ENCODE measurements at places on chromosomes 1 and 21.

- H3K4me3 ChIP-seq, result no peak overlapping the region
- H3K36me3 ChIP-seq, result peaks cover 15% of the 10 kb centered on the region
- no peaks in the 10 kb centered on the region for H3K27me3 ChIP-seq
Observed at GRCh38 chr1:35592991-35593769, 20.1 kb downstream of the TFAP2E start.

GRCh38 chr1:195799016-195799415, 809.2 kb downstream of the KCNT2 start:
- no peak overlapping the region for H3K27ac ChIP-seq
- no peaks in the 10 kb centered on the region for H3K36me3 ChIP-seq
- H3K4me1 ChIP-seq, result no peaks in the 10 kb centered on the region

DNA sequence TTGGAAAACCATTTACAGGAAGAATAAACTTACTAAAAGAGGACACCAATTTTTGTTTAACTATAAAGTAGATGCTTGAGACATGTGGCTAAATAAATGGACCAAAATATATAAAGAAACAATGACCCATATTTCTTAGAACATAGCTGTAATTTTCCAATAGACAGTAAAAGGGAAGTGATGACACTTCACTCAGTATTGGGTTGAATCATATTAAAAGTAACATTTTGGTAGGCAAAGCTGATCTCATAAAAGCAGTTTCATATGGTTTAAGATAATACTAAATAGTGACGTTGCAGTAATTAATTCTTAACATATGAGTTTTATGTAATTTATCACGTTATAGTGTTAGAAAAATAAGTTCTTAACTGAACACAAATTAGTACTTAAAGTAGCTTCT, 308.9 kb upstream of the RUNX1 start:
- H3K4me1 ChIP-seq, result peaks cover 9% of the 10 kb centered on the region
- no peak for DNase-seq
- H3K4me3 ChIP-seq, result no peak overlapping the region
- H3K27me3 ChIP-seq, result no peaks in the 10 kb centered on the region
- H3K27ac ChIP-seq, result no peak overlapping the region
- H3K36me3 ChIP-seq, result peaks cover 2% of the 10 kb centered on the region

DNA sequence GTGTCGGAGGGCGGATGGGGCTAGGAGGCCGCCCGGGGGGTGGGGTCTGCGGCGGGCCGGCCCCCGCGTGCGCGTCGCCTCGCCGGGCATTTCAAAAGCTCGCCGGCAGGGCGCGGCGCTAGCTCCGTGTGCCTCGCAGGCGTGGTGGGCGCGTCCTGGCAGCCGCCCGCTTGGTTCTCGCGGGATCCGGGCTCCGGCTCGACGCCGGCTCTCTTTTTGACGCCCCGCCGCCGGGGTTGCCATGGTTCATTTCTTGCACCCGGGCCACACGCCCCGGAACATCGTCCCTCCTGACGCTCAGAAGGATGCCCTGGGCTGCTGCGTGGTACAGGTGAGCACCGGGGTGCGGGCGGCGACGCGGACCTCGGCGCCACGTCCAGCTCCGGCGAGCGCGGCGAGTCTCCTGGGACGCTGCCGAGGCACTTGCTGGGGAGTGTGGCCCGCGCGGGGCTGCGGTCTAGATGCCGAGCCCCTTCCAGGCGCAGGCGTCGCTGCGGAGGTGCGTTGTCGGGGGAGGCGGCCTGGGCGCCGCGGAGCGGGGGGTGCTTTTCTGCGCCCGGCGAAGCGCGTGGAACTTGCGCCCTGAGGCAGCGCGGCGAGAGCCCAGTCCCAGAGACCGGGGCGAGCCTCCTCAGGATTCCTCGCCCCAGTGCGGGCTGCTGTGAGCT, at the start of gene ZYG11A:
ZYG11A (plus strand) TSS at position 118 of the 668 bp plus-strand sequence; CDS start at position 242, 124 bp downstream.
- H3K27ac ChIP-seq, result no peak within 1 kb of the TSS
- peaks cover 11% of the 10 kb centered on the region for H3K4me1 ChIP-seq
- peak within 1 kb of the TSS; percentile 63 for H3K4me3 ChIP-seq
- peaks cover 23% of the 10 kb centered on the region for H3K27me3 ChIP-seq
- peak; percentile 81 for DNase-seq
- no peaks in the 10 kb centered on the region for H3K36me3 ChIP-seq

GRCh38 chr1:111174070-111174469, 26.4 kb downstream of the DENND2D start:
- H3K4me3 ChIP-seq, result no peak overlapping the region
- no peak overlapping the region for H3K27ac ChIP-seq
- DNase-seq, result no peak
- no peaks in the 10 kb centered on the region for H3K4me1 ChIP-seq

DNA sequence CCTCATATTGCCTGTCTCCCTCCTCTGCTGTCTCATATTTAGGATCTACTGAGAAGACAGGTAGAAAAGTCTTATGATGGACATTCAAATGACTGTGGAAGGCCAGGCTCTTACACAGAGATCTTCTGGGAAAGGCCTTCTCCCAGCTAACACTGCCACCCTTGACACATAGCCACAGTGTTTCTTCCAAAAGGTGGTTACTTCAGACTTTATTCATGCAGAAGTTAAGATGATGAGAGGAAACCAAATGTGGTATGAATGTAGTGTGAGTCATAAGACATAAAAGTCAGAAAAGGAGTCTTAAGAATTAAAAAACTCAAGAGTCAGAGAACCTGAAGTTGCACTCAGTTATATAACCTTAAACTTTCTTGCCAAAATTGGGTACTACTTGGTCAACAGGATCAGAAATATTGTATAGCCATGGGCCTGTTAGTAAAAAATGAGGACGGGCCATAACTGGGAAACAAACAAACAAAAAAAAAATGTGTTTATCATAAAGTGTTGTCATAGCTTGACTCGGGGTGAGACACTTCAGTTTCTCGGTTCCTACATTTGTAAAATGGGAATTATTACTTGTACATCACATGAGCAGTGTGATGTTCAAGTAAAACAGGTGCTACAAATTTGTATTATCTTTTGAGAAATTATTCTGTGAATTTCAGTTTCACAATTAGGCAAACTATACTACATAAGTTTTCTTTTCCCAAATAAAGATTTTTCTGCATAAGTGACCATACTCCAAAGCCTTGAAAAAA, 1.2 kb upstream of the DENND1B start:
- no peaks in the 10 kb centered on the region for H3K27me3 ChIP-seq
- DNase-seq, result peak; percentile 46
- peak overlapping the region; percentile 100 for H3K27ac ChIP-seq
- peak overlapping the region; percentile 76 for H3K4me3 ChIP-seq

DNA sequence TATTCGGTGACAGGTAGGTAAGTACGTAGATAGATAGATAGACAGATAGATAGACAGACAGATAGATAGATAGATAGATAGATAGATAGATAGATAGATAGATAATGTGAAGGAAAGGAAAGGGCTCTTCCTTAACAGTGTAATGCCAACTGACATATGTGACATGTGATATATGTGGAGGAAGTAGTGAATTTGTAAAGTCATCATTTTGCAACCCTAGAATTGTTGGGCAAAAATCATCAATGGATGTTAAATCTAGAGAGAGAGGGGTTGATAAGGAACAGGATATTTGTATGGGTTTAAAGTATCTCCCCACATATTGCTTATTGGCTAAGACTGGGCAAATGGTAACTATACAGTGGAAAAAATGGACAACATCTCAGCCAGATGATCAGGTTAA, 166.6 kb downstream of the ROR1 start:
- H3K4me3 ChIP-seq, result no peak overlapping the region
- H3K4me1 ChIP-seq, result no peaks in the 10 kb centered on the region

DNA sequence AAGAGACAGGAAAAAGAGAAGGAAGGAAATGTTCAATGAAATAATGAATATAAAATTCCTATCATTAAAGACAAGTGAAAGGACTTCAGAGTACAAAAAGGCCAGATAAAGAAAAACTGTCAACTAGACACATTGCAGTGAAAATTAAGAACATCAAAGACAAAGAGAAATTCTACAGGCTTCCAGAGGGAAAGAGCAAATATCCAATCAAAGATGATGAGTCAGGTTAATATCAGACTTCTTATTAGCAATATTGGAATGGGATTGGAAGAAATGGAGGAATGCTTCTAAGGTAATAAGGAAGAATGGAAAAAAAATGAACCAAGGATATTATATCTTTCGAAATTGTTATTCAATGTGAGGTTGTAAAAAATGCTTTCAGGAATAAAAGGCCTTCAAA, 7.8 kb downstream of the PLA2G2A start:
- no peak for DNase-seq
- peaks cover 17% of the 10 kb centered on the region for H3K27me3 ChIP-seq
- H3K27ac ChIP-seq, result no peak overlapping the region
- H3K4me3 ChIP-seq, result no peak overlapping the region

- DNase-seq, result no peak
- no peak overlapping the region for H3K27ac ChIP-seq
- peaks cover 13% of the 10 kb centered on the region for H3K27me3 ChIP-seq
- H3K4me1 ChIP-seq, result no peaks in the 10 kb centered on the region
- no peak overlapping the region for H3K4me3 ChIP-seq
Observed at GRCh38 chr21:26972192-26972591, 5.3 kb upstream of the ADAMTS5 start.

- H3K4me3 ChIP-seq, result no peak overlapping the region
- no peak overlapping the region for H3K27ac ChIP-seq
- no peaks in the 10 kb centered on the region for H3K4me1 ChIP-seq
- no peaks in the 10 kb centered on the region for H3K27me3 ChIP-seq
- H3K36me3 ChIP-seq, result no peaks in the 10 kb centered on the region
Observed at GRCh38 chr1:86110451-86111129, 46.0 kb downstream of the COL24A1 start.

GRCh38 chr21:40200946-40201345, 333.7 kb downstream of the PCP4 start:
- no peaks in the 10 kb centered on the region for H3K4me1 ChIP-seq
- H3K27ac ChIP-seq, result no peak overlapping the region
- no peak for DNase-seq
- no peaks in the 10 kb centered on the region for H3K36me3 ChIP-seq

- H3K36me3 ChIP-seq, result no peaks in the 10 kb centered on the region
- no peaks in the 10 kb centered on the region for H3K4me1 ChIP-seq
- DNase-seq, result no peak
- H3K27me3 ChIP-seq, result no peaks in the 10 kb centered on the region
- no peak overlapping the region for H3K4me3 ChIP-seq
Observed at GRCh38 chr1:231027136-231027925, 12.7 kb downstream of the FAM89A start.

- peaks cover 22% of the 10 kb centered on the region for H3K4me1 ChIP-seq
- DNase-seq, result no peak
- no peaks in the 10 kb centered on the region for H3K27me3 ChIP-seq
- no peak overlapping the region for H3K4me3 ChIP-seq
Observed at GRCh38 chr21:17699524-17700189, 87.0 kb upstream of the BTG3 start.

DNA sequence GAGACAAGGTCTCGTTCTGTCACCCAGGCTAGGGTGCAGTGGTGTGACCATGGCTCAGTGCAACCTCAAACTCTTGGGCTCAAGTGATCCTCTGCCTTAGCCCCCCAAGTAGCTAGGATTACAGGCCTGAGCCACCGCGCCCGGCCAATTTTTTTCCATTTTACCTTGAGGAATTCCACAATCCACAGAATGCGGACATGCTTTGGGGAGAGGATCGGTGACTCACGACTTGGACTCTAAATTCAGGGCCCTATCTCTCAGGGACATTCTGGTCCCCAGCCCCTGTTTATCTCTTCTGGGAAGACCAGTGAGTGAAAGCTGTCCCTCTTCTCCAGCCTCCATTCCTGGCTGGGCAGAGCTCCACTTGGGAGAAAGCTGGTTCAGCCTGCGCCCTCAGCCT, 5.2 kb downstream of the PADI1 start:
- H3K27me3 ChIP-seq, result peaks cover 32% of the 10 kb centered on the region
- peaks cover 35% of the 10 kb centered on the region for H3K4me1 ChIP-seq
- H3K27ac ChIP-seq, result no peak overlapping the region

- H3K4me1 ChIP-seq, result no peaks in the 10 kb centered on the region
- no peak overlapping the region for H3K4me3 ChIP-seq
- no peak overlapping the region for H3K27ac ChIP-seq
Observed at GRCh38 chr1:212915245-212916091, 34.9 kb upstream of the VASH2 start.

- H3K4me1 ChIP-seq, result no peaks in the 10 kb centered on the region
- H3K27ac ChIP-seq, result no peak overlapping the region
- peaks cover 3% of the 10 kb centered on the region for H3K27me3 ChIP-seq
- no peak for DNase-seq
- no peaks in the 10 kb centered on the region for H3K36me3 ChIP-seq
Observed at GRCh38 chr1:77056525-77056924, 162.7 kb downstream of the PIGK start.

- no peak for DNase-seq
- H3K27me3 ChIP-seq, result no peaks in the 10 kb centered on the region
- peaks cover 2% of the 10 kb centered on the region for H3K4me1 ChIP-seq
- H3K36me3 ChIP-seq, result peaks cover 2% of the 10 kb centered on the region
Observed at GRCh38 chr1:169127305-169127704, 20.8 kb downstream of the ATP1B1 start.

DNA sequence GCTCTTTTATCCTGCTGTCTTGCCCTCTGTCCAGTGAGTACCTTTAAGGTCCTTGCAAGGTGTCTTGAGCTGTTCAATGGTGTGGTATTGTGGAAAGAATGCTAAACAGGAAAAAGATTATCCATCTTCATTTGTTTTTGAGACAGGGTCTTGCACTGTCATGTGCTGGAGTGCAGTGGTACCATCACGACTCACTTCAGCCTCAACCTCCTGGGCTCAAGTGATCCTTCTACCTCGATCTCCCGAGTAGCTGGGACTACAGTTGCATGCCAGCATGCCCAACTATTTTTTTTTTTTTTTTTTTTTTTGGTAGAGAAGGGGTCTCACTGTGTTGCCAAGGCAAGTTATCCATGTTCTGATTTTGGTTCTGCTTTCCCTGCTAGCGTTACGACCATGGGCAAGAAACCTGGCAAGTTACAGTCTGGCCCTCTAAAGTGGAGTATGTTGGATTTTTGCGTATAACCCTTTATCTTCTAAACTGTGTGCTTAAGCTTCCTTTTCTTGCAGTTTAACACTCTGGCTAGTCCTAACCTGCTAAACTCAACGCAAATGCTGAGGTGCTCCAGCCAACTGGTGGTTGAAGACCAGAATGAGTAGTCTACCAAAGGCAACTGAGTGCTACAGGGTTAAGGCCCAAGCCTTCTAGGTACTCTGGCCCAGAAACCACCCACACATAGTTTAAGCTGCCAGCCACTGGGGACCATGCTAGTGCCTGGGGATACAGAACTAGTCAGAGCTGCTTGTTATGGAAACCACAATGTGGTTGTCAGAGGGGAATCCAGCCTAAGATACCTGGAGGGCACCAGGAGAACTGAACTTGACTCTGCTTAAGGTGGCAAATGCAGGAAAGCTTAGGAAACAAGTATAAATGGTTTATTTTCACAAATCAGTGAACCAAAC, 7.9 kb downstream of the RPL11 start:
- peaks cover 49% of the 10 kb centered on the region for H3K4me1 ChIP-seq
- H3K27ac ChIP-seq, result peak overlapping the region; percentile 32
- no peak overlapping the region for H3K4me3 ChIP-seq

- DNase-seq, result no peak
- no peak overlapping the region for H3K4me3 ChIP-seq
- H3K4me1 ChIP-seq, result peaks cover 28% of the 10 kb centered on the region
- no peaks in the 10 kb centered on the region for H3K36me3 ChIP-seq
- no peaks in the 10 kb centered on the region for H3K27me3 ChIP-seq
- H3K27ac ChIP-seq, result no peak overlapping the region
Observed at GRCh38 chr21:36433059-36433709, 46.7 kb downstream of the CLDN14 start.
